Hepatocyte (in vitro differentiated cells): ENCODE measurements at places on chromosomes 4 and X. TPM values are rescaled to one million over a fixed set of nuclear protein-coding genes. Genes with fewer than 3 reads are reported as not detected.
A peak's percentile ranks its signal among the peaks of the same experiment; 100 is the strongest.

The AMBN gene
- not detected in 2 replicates for polyA plus RNA-seq

The SSX2 gene
- not detected in 2 replicates for polyA plus RNA-seq

The SMIM31 gene
- 0.23 and 0.51 TPM in 2 replicates for polyA plus RNA-seq

The H2BW2 gene
- not detected in 2 replicates for polyA plus RNA-seq

The DUSP9 gene
- polyA plus RNA-seq: 48.2 and 75.5 TPM in 2 replicates

The SSX3 gene
- polyA plus RNA-seq: not detected in 2 replicates

The SLC25A6 gene
- polyA plus RNA-seq: 354 and 364 TPM in 2 replicates

The SHROOM2 gene
- 5.6 and 6.9 TPM in 2 replicates for polyA plus RNA-seq

The DAPP1 gene
- 1.7 and 1.8 TPM in 2 replicates for polyA plus RNA-seq

The NAP1L3 gene
- polyA plus RNA-seq: 26.7 and 32.3 TPM in 2 replicates

The ASB9 gene
- 4.1 and 4.7 TPM in 2 replicates for polyA plus RNA-seq

The HTR2C gene
- not detected in 2 replicates for polyA plus RNA-seq

GRCh38 chr4:113823291-113823659 is 61.7 kb upstream of the CAMK2D start:
- no peak for DNase-seq

DNA sequence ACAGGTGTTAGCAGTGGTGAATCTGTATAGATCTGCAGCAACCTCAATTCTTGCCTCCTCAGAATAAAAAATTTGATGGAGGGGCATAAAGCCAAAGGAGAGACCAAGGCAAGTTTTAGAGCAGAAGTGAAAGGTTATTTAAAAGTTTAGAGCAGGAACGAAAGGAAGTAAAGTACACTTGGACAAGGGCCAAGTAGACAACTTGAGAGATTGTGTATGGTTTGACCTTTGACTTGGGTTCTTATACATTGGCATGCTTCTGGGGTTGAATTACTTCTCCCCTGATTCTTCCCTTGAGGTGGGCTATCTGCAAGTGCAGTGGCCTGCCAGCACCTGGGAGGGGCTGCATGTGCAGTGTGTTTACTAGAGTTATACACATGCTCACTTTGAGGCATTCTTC is 278.8 kb upstream of the NDST3 start:
- DNase-seq: no peak

GRCh38 chrX:143472347-143472938 is 44.8 kb downstream of the SPANXN3 start:
- no peak for DNase-seq

- no peak for DNase-seq
These were observed 7.6 kb upstream of the CXCL5 start for GRCh38 chr4:74006009-74006476.

DNA sequence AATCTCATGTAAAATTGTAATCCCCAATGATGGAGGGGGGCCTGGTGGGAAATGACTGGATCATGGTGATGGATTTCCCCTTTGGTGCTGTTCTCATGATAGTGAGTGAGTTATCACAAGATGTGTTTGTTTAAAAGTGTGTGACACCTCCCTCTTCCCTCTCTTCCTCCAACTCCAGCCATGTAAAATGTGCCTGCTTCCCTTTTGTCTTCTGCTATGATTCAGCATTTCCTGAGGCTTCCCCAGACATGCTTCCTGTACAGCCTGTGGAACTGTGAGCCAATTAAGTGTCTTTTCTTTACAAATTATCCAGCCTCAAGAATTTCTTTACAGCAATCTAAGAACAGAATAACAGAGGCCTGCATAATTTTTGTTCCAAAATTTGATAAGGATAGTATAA is 85.2 kb downstream of the ANAPC10 start:
- no peak for DNase-seq

GRCh38 chr4:61984260-61984909 is 784.3 kb downstream of the ADGRL3 start:
- DNase-seq: no peak

DNA sequence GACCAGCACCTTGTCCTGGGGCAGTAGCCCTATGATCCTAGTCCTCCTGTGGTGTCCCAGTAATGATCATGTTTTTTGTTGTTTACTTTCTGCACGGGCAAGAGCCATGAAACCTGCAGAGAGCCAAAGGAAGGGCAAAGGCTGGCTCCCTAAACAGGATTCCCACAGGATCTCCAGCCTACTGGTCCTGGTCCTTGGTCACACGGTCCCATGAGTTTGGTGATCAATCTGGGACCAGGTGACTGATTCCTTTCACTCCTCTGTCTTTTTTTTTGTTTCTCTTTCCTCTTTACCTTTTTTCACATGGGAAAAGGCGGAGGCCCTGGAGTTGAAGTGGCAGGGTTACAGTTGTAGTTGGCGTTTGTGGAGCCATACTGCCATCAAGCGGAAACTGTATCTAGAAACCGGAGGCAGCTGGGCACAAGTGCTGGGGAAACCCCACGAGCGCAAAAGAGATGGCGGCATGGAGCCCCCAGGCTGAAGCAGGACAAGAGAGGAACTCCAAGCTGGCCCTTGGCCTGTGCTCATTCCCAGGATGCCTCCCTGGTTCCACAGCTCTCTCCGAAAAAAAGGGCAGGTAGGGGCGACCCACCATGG is 34.6 kb downstream of the NBDY start:
- no peak for DNase-seq

DNA sequence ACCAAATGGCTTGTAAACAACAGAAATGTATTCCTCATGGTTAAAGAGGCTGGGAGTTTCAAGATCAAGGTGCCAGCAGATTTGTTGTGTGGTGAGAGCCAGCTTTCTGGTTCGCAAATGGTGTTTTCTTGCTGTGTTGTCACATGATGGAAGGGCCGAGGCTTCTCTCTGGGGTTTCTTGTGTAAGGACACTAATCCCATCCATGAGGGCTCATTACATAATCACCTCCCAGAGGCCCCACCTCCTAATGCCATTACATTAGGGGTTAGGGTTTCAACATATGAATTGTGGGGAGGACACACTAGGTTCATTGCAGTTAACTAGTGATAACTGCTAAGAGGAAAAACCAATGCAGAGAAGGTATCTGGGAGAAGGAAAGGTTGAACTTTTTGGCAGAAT is 103.5 kb upstream of the ENPEP start:
- DNase-seq: no peak

- DNase-seq: peak; percentile 10
These were observed 448 bp upstream of the TBC1D8B start for GRCh38 chrX:106802063-106802387.

GRCh38 chrX:96611619-96612362 is 72.9 kb upstream of the DIAPH2 start:
- DNase-seq: no peak

DNA sequence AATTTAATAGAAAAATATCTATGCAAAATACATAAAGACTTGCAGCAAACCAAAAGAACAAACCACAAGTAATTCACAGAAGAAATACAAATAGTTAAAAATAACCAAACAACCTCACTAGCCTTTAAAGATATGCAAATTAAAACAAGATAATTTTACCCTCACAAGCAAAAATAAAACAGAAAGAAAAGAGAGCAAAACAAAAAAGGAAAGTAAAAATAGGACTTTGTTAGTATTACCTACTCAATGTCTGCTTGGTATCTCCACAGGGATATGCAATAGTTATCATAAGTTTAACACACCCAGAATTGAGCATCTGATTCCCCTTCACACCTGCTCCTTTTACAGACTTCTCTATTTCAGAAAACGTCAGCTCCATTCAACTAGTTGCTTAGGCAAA is 737.5 kb upstream of the MAGEB2 start:
- DNase-seq: no peak

DNA sequence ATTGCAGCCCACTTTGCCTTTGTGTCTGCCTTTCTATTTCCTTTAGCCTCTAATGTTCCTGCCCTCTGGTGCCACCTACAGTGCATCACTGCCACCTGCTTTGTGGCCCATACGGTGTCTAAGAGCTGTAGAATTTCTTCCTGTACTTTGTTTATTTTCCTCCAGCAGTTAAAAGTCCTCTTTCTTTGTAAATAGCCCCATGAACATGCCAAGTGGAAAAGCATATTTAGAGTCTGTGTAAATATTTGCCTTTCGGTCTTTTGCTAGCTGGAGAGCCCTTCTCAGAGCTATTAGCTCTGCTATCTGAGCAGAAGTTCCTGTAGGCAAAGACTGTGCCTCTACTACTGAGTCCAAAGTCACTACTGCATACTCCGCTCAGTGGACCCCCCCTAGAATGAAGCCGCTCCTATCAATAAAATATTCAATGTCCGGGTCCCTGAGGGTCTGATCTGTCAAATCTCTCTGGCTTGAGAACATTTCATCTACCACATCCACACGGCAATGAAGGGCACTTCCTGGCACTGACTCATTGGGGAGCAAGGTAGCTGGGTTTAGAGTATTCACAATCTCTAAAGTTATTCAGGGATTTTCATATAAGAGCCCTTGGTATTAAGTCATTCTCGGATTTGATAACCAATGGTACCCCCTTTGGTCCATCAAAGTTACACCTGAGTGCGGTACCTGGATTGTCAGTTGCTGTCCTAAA is 36.3 kb downstream of the SULT1E1 start:
- peak; percentile 83 for DNase-seq

- no peak for DNase-seq
These were observed 12.0 kb downstream of the TMSB4X start for GRCh38 chrX:12986886-12987285.

DNA sequence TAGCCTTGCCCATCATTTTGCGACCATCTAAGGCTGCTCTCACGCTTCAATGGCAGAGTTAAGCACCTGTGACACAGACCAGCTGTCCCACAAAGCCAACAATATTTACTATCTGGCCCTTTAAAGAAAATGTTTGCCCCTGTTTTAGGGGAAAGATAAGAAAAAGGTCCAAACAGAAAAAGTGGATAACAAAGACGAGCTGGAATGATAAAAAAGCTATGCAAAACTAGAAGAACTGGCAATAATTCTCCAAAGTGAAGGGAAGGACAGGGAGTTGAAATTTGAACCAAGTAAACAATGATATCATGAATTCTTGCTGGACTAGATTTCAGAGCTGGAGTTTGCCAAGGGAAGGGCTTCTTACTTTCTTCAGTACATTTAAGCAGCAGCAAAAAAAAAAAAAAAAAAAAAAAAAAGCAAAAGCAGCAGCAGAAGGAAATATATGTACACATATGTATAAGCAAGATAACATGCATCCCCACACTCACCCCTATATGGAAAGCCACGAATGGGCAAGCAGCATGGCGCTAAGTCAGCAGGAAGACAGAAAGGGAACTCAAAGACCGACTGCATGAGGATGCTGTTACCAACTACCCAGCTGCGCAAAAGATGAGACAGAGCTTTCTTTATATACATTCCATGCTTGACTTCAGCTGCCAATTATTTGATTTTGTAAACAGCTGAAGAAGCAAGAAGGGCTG is 12.5 kb downstream of the TRAPPC2 start:
- DNase-seq: peak; percentile 41

DNA sequence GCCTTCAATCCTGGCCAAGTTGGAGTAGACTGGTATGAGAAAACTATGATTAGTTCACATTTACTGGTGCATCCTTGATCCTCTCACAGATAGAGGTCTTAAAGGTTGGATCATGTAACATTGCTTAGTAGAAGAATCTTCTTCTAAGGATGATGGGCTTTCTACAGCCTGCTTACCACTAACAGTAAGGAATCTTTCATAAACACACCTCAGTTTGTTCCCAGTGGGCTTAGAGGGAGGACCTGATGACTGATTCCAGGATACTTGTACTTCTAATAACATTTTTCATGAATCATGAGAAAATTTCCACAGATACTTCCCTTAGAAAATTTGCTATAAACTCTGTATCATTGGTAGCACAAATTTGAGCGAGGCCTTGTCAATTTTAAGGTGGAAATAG is 40.6 kb downstream of the CCNI start:
- DNase-seq: no peak

DNA sequence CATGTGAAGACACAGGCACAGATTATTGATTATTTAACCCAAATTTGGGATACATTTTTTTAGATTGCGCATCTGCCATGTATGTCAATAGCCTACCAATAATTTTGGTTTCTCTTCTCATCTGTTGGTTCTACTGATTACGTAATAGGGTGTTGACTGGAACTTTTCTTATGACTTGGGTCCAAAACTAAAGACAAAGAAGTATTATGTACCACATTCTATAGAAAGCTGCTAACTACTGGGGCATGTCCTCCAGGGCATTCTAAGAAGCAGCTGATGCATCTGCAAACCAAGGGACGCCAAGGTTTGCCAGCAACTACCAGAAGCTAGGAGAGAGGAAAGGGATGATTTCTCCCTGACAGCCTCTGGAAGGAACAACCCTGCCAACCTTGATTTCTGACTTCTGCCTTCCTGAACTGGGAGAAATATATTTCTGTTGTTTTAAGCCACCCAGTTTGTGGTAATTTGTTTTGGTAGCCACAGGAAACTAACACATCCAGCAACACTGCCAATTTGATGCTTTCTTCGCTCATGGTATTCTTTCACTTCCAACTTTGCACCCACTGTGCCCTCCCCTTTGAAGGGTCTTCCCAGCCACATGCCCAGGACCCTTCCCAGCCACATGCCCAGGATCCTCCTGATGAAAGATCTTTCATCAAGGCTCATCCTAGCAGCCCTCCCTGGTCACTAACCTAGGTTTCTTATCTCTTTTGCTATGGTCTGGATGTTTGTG is 15.9 kb upstream of the TLR1 start:
- DNase-seq: no peak

GRCh38 chr4:144399927-144400326 is 246.0 kb upstream of the HHIP start:
- DNase-seq: peak; percentile 10
